ENCODE measurements at places on chromosomes 3 and 15.

GRCh38 chr15:33055962-33056361, 138.6 kb downstream of the FMN1 start:
- no peak for DNase-seq

- DNase-seq: no peak
These were observed 25.7 kb downstream of the INSYN1 start for GRCh38 chr15:73727330-73727976.

GRCh38 chr3:45123030-45123429, 23.1 kb downstream of the CDCP1 start:
- DNase-seq: no peak

- DNase-seq: no peak
These were observed 47.2 kb downstream of the DIPK2A start for GRCh38 chr3:144018776-144019175.

GRCh38 chr3:160673188-160673587, 3.8 kb upstream of the ARL14 start:
- no peak for DNase-seq

DNA sequence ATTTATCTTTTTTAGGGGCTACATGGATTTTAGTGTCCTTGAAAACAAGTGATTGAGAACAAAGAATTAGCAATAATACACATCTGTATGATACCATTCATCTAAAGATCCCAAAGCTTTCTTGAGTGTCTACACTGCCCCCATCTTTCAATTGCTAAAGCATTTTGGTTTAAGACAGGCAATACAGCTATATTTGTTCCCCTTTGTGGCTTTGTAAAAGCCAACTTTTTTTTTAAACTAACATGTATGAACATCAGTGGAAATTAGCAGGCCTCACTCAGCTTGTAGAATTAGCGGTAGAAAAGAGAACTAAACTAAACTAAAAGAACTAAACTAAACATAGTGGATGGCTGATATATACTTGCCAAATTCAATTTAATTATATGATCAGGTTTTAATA, 449.6 kb downstream of the MECOM start:
- no peak for DNase-seq

GRCh38 chr15:88905576-88905975, 7.6 kb downstream of the MFGE8 start:
- DNase-seq: no peak
